ENCODE measurements at places on chromosomes 4 and X.

- DNase-seq, result no peak
Measured at GRCh38 chrX:70252491-70252890, 7.5 kb downstream of the P2RY4 start.

DNA sequence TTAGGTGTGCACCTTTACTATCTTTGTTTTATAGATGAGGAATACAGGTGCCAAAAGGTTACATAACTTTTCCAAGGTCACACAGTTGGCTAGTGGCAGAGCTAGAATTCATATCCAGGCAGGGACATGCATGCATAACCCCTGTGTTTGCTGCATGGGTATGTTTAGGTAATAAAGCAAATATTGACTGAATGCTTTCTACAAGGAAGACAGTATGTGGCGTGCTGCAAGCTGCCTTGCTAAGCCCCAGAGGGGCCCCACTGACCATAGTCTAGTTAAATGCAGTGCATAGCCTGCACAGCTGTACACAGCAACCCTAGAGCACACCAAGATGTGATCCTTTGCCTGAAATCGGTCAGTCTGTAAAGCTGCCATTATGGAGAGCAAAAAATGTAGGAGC, 320.5 kb upstream of the IGFBP7 start:
- no peak for DNase-seq

DNA sequence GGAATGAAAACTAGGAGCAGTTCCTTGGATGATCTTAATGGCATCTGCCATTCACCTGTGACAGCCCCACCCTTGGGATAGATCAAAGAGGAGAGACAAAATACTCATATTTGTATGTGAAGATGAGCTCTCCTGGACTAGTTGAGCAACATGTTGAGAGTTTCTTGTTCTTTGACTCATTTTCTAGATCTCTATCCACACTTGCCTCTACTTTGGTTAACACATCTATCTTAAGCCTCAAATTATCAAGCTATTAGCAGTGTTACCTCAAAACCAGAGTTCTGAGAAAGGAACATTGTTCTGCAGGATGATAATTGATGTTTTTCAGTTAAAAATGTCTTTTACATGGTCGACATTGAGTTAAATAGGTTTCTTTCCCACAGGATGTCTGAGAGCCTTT, 94.2 kb upstream of the TEX13D start:
- DNase-seq, result no peak

- DNase-seq, result no peak
Measured at GRCh38 chr4:680928-681645, 6.7 kb downstream of the MYL5 start.

- DNase-seq, result no peak
Measured at GRCh38 chrX:39616098-39616729, 481.5 kb downstream of the BCOR start.

- DNase-seq, result no peak
Measured at GRCh38 chr4:153421941-153422340, 44.2 kb upstream of the TMEM131L start.

- no peak for DNase-seq
Measured at GRCh38 chrX:12441381-12442128, 303.3 kb downstream of the FRMPD4 start.

DNA sequence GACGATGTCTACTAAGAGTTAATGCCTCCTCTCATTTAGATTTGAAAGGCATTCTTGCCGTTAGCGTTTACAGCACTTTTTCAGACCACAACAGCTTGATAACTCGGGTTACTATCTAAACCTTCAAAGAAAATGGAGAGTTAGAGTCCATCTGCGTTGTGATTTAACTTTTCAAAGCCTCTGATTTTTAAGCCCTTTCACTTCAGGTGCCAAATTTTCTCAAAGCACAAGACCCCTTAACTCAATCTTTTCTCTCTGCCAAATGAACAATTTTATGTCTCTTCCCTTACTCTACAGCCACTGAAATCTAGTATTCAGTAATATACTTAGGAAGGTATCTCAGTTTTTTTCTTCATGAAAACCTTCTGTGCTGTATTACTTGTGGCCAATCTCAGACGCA, 310.5 kb downstream of the TENM3 start:
- no peak for DNase-seq

DNA sequence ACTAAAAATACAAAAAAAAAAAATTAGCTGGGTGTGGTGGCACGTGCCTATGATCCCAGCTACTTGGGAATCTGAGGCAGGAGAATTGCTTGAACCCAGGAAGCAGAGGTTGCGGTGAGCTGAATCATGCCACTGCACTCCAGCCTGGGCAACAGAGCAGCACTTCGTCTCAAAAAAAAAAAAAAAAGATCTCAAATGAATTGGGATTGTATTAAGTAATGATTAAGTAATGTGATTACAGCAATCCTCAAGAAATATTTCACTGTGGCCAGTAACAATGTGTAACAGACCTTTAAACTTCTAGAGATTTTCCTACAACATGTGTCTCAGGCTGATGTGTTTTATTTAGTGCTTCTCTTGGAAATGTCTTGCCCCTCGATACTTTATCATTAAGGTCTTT, 46.8 kb downstream of the PKD2 start:
- no peak for DNase-seq

DNA sequence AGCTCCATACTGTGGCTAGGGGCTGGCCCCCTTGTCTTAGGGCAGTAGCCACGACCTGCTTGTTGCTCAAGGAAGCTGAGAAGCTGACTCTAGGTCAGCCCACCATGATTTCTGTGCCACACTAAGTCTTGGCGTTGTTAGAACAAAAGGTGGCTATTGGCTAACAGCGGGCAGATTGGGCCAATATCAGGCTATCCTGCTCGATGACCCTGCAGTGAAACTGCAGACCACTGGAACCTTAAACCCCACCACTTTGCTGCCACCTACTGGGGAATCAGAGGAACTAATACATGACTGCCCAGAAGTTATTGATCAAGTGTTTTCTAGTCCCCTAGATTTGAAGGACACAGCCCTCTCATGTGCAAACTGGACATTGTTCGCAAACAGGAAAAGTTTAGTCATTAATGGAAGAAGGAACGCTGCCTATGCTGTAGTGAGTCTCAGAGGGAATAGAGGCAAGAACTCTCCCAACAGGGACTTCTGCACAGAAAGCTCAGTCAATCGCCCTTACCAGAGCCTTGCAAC, 17.0 kb upstream of the PAPSS1 start:
- DNase-seq, result peak; percentile 22

DNA sequence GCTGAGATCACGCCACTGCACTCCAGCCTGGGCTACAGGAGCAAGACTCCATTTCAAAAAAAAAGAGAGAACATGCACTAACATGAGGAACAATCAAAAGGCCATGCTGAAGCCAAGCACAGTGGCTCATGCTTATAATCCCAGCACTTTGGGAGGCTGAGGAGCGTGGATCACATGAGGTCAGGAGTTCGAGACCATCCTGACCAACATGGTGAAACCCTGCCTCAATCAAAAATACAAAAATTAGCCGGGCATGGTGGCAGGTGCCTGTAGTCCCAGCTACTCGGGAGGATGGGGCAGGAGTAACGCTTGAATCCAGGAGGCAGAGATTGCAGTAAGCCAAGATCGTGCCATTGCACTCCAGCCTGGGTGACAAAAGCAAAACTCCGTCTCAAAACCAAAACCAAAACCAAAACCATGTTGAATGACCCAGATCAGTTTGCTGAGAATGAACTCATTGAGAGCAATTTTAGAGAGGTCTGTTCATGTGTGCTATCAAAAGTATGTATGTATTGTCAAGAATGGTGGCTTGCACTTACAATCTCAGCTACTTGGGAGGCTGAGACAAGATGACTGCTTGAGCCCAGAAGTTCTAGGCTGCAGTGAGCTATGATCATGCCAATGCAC, 44.8 kb downstream of the PDS5A start:
- no peak for DNase-seq

DNA sequence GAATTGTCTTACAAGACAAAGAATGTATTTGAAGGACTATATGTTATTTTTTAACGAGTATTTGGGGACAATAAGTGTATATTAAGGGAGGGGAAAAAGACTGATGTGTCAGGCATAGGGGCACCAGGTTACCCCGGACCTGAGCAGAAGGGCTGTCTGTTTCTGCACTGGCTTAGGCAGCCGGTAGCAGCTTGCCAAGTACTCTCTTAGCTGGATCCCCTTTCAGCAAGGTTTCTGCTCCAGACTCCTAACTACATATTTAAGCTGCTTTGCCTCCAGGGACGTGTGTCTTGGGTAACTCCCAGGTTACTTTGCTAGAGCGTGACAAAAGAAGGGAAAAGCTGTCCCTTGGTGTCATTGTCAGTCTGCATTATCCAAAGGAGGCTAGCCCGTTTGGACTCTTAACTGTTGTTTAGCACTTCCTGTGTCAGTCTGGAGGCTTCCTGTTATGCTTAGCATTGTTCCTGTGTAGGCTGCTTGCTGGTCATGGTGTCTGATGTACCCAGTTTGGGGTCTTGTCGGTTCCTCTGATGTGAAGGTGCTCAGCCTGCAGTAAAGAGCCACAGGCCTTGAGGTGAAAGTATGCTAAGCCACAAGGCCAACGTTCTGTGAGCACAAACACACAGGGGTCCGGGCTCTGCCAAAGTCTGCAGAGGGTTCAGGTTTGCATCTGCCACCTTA, 11.6 kb downstream of the CXCR3 start:
- no peak for DNase-seq

- peak; percentile 55 for DNase-seq
Measured at GRCh38 chrX:1249101-1249887, 19.3 kb upstream of the CSF2RA start.

All from H54 (cell line).